ENCODE measurements at places on chromosomes 2 and 18. TPM values are rescaled to one million over a fixed set of nuclear protein-coding genes. Genes with fewer than 3 reads are reported as not detected.

GRCh38 chr2:12091201-12091806, 344.9 kb downstream of the LPIN1 start:
- peaks cover 31% of the 10 kb centered on the region for H3K4me1 ChIP-seq
- H3K27ac ChIP-seq: no peak overlapping the region
- no peaks in the 10 kb centered on the region for H3K27me3 ChIP-seq
- DNase-seq: peak; percentile 39
- H3K36me3 ChIP-seq: no peaks in the 10 kb centered on the region
- no peak overlapping the region for H3K4me3 ChIP-seq

Gene RSAD2
- not detected for total RNA-seq

Gene MSH2
- total RNA-seq: 50.4 TPM

- H3K27ac ChIP-seq: 0 out of 2 replicates have a peak overlapping the region, but pooled peaks have one; percentile 29
- H3K4me3 ChIP-seq: no peak overlapping the region
- peaks cover 54% of the 10 kb centered on the region for H3K4me1 ChIP-seq
- no peaks in the 10 kb centered on the region for H3K36me3 ChIP-seq
- DNase-seq: no peak
Observed at GRCh38 chr2:1588051-1588977, 156.0 kb downstream of the PXDN start.

DNA sequence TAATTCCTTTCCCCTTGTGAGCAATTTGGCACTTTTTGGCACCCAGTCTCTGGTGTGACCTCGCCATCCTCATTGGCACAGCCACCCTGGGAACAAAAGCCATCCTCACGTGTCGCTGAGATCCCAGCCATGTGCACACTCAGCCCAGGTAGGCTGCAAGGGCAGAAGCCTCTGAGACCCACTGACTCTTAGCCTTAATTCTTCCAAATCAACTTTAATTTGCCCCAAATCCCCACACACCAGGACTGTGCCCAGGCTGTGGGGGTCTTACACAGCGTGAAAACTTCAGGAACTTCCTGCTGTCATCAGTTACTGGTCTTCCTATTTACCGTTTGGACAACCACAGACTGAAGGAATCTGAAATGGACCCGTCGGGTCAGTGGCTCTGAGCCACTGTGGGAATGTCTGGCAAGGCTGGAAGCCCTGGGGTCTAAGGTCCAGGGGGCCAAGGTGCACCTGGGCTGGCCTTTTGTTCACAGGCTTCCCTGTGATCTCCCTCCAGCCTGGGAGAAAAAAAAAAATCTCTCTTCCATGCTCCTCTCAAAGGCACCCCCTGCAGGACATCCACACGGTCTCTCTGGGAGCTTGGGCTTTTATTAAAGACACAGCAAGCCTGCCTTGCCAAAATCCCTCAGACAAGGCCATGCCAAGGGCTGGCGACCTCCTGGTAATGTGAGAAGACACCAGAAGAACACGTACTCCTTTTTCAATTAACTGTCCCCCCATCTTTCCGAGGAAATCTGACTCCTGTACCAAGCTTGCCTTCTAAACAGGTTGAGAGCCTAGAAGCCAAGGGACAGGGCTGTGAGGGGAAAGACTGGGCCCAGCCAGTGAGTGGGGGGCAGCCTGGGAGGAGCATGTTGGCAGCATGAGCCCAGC, 42.1 kb upstream of the LAPTM4A start:
- no peak overlapping the region for H3K4me3 ChIP-seq
- H3K27me3 ChIP-seq: no peaks in the 10 kb centered on the region
- H3K4me1 ChIP-seq: peaks cover 41% of the 10 kb centered on the region
- peak; percentile 67 for DNase-seq

DNA sequence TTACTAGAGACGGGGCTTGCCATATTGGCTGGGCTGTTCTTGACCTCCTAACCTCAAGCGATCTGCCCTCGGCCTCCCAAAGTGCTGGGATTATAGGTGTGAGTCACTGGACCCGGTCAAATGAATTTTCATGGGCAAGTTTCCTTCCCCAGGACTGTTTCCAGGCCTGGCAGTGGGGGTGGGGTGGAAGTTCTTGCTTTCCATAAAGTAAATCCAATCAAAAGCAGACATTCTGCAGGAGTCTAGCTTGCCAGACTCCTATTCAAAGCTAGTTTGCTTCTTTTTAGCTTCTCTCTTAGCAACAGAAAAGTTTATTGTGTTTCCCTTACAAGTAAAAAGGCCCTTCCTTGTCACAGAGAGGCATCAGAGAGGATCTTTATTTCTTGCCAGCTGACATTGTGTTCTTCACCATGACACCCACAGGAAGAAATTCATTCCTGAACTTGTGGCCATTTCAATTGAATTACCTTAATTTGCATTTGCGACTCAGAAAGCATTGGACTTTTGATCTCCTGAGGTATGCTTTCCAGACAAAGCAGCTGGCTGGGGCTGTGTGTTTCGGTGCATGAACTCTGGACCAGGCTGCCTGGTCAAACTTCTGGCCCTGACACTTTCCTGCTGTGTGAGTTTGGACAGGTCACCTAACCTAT, 37.9 kb downstream of the LYPD1 start:
- peaks cover 41% of the 10 kb centered on the region for H3K4me1 ChIP-seq
- DNase-seq: peak; percentile 70
- H3K27me3 ChIP-seq: no peaks in the 10 kb centered on the region
- peak overlapping the region; percentile 42 for H3K27ac ChIP-seq
- peaks cover 5% of the 10 kb centered on the region for H3K36me3 ChIP-seq

DNA sequence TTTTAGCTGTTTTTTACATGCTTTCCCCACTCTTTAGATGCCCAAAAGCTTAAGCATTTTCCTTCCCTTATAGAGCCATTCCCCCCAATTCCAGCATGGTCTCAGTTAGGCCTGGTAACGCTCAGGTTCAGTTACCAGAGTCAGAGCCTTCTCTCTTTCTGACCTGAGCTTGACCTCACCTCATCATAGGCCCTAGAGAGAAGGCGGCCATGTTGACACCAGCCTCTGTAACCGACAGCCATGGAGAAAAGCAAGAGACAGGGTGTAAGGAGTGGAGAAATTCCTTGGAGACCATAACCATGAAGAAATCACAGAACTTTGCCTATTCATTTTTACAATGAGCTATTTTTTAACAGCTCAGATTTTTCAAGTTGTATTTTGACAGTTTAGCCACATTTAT, 99.4 kb downstream of the RTN4 start:
- no peak overlapping the region for H3K27ac ChIP-seq
- H3K36me3 ChIP-seq: no peaks in the 10 kb centered on the region
- H3K4me3 ChIP-seq: no peak overlapping the region
- peaks cover 24% of the 10 kb centered on the region for H3K4me1 ChIP-seq
- H3K27me3 ChIP-seq: no peaks in the 10 kb centered on the region
- no peak for DNase-seq

DNA sequence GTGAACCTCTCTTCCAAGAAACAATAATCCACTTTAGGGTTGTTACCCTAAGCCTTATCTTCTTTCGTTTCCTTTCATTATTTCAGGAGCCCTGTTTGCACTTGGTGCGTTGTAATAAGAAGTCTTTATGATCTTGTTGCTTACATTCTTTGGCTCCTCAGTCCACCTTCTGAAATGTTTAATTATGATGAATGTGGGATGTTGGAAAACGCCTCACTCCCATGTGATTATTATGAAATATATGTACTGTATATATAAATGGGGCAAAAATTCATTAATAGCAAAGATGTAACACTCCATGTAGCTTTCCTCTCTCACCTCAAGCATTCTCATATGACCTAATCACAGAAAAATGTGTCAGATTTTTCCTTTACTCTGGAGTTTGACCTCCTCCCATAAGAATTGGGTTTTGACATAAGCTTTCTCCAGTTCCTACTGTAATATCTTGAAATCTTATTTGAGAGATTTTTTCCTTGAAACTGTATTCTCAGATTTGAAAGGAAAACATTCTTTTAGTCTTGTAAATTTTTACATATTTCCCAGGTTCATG, 397.2 kb upstream of the FANCL start:
- H3K27ac ChIP-seq: no peak overlapping the region
- H3K4me3 ChIP-seq: no peak overlapping the region
- H3K4me1 ChIP-seq: peaks cover 22% of the 10 kb centered on the region
- no peaks in the 10 kb centered on the region for H3K36me3 ChIP-seq

DNA sequence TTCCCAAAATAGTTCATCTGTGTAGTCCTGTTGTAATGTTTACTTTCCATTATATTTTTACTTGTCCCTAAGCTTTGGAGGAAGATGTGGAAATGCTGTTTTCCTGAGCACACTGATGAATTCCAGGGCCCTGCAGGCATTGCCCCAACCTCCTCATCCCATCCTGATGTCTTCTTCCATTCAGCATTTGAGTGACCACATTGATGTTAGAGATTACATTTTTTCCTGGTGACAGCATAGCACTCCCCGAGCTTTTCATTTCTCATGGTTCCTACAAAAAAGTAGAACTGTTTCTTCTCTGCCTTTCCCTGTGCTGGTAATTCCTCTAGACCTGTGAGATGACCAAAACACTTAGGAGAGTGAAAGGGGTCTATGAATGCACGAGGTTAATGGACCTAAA, 4.8 kb downstream of the IL36A start:
- no peak overlapping the region for H3K4me3 ChIP-seq
- H3K27me3 ChIP-seq: peaks cover 9% of the 10 kb centered on the region
- no peak overlapping the region for H3K27ac ChIP-seq
- H3K36me3 ChIP-seq: no peaks in the 10 kb centered on the region
- no peaks in the 10 kb centered on the region for H3K4me1 ChIP-seq

- H3K4me1 ChIP-seq: no peaks in the 10 kb centered on the region
- no peaks in the 10 kb centered on the region for H3K27me3 ChIP-seq
- H3K36me3 ChIP-seq: no peaks in the 10 kb centered on the region
Observed at GRCh38 chr2:103169861-103170260, 408.0 kb downstream of the TMEM182 start.

- no peak for DNase-seq
- H3K27ac ChIP-seq: no peak overlapping the region
- H3K4me3 ChIP-seq: no peak overlapping the region
- H3K27me3 ChIP-seq: no peaks in the 10 kb centered on the region
- H3K36me3 ChIP-seq: no peaks in the 10 kb centered on the region
- H3K4me1 ChIP-seq: no peaks in the 10 kb centered on the region
Observed at GRCh38 chr2:144890828-144891227, 370.9 kb upstream of the ZEB2 start.

- no peak overlapping the region for H3K4me3 ChIP-seq
- H3K36me3 ChIP-seq: no peaks in the 10 kb centered on the region
- no peaks in the 10 kb centered on the region for H3K27me3 ChIP-seq
- H3K27ac ChIP-seq: no peak overlapping the region
- peaks cover 9% of the 10 kb centered on the region for H3K4me1 ChIP-seq
- DNase-seq: no peak
Observed at GRCh38 chr2:71811726-71812125, 335.9 kb downstream of the CYP26B1 start.

Gene CHST10
- total RNA-seq: 18.6 TPM

Gene RAB27B
- total RNA-seq: 0.88 TPM

GRCh38 chr18:39414009-39414700, 1848.6 kb upstream of the CELF4 start:
- no peak overlapping the region for H3K4me3 ChIP-seq
- H3K27ac ChIP-seq: no peak overlapping the region
- H3K27me3 ChIP-seq: no peaks in the 10 kb centered on the region
- no peaks in the 10 kb centered on the region for H3K4me1 ChIP-seq

GRCh38 chr2:25867396-25868003, 10.8 kb downstream of the ASXL2 start:
- no peaks in the 10 kb centered on the region for H3K4me1 ChIP-seq
- no peak overlapping the region for H3K27ac ChIP-seq
- no peak overlapping the region for H3K4me3 ChIP-seq
- no peak for DNase-seq
- H3K27me3 ChIP-seq: no peaks in the 10 kb centered on the region

Gene CFAP65
- total RNA-seq: not detected

- H3K36me3 ChIP-seq: no peaks in the 10 kb centered on the region
- H3K4me1 ChIP-seq: no peaks in the 10 kb centered on the region
- H3K27ac ChIP-seq: no peak overlapping the region
- DNase-seq: no peak
- H3K27me3 ChIP-seq: 0 out of 2 replicates have a peak, but pooled peaks cover 4% of the 10 kb centered on the region
- H3K4me3 ChIP-seq: no peak overlapping the region
Observed at GRCh38 chr2:164066095-164066494, 330.3 kb upstream of the FIGN start.

Gene TMEM247
- total RNA-seq: not detected

- DNase-seq: no peak
- H3K4me3 ChIP-seq: no peak overlapping the region
- no peaks in the 10 kb centered on the region for H3K27me3 ChIP-seq
Observed at GRCh38 chr18:63147973-63148372, 171.6 kb downstream of the BCL2 start.

GRCh38 chr18:27411911-27412310, 226.8 kb upstream of the CHST9 start:
- no peaks in the 10 kb centered on the region for H3K36me3 ChIP-seq
- no peak overlapping the region for H3K4me3 ChIP-seq
- no peak overlapping the region for H3K27ac ChIP-seq
- H3K4me1 ChIP-seq: no peaks in the 10 kb centered on the region

Gene MAP3K19
- total RNA-seq: not detected

DNA sequence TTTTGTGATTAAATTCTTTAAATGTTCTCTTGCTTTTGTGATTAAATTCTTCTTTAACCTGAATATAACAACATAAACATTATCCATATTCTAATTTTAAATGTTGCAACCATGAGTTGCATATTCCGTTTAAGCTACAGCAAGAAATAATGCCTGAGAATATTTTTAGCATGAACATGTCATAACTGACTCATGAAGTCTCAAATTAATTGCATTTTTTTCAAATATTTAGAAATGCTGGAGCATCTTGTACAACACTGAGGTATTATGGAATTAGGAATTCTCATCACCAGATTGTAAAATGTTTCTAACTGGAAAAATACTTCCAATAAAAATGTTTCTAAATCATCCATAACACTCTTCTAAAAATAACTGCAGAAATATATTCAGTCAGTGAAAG, 14.7 kb downstream of the ROCK2 start:
- DNase-seq: no peak
- H3K4me3 ChIP-seq: no peak overlapping the region
- H3K27me3 ChIP-seq: no peaks in the 10 kb centered on the region
- H3K4me1 ChIP-seq: peaks cover 12% of the 10 kb centered on the region
- no peak overlapping the region for H3K27ac ChIP-seq

Gene BMP10
- total RNA-seq: not detected

DNA sequence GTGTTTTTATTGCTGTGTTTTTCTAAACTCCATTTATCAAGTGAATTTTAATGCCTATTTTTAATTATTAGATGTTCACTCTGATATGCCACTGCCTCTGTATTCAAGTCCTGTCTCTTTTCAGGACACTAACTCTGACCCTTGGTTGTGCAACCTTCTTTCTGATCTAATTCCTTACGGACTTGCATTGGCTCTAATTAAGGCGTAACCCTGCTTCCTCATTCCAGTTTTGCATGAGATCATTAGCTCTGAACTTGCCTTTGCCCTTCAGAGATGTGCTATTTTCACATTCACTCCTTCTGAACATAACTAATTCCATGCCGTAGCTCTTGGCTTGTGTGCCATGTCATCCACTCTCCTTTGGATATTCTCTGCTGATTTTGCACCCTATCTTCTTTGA, 162.5 kb upstream of the TMEFF2 start:
- no peak overlapping the region for H3K4me3 ChIP-seq
- H3K4me1 ChIP-seq: no peaks in the 10 kb centered on the region
- no peaks in the 10 kb centered on the region for H3K36me3 ChIP-seq
- no peak overlapping the region for H3K27ac ChIP-seq

- H3K4me3 ChIP-seq: no peak overlapping the region
- no peak for DNase-seq
- H3K4me1 ChIP-seq: no peaks in the 10 kb centered on the region
- H3K27me3 ChIP-seq: no peaks in the 10 kb centered on the region
- H3K36me3 ChIP-seq: no peaks in the 10 kb centered on the region
Observed at GRCh38 chr2:171913517-171913916, 8.7 kb upstream of the HAT1 start.

GRCh38 chr18:55510809-55511208, 77.2 kb downstream of the TCF4 start:
- DNase-seq: peak; percentile 82
- H3K4me3 ChIP-seq: no peak overlapping the region
- peaks cover 51% of the 10 kb centered on the region for H3K4me1 ChIP-seq
- no peaks in the 10 kb centered on the region for H3K27me3 ChIP-seq
- peaks cover 6% of the 10 kb centered on the region for H3K36me3 ChIP-seq
- H3K27ac ChIP-seq: peak overlapping the region; percentile 94
